ENCODE measurements at places on chromosomes 4 and X.

DNA sequence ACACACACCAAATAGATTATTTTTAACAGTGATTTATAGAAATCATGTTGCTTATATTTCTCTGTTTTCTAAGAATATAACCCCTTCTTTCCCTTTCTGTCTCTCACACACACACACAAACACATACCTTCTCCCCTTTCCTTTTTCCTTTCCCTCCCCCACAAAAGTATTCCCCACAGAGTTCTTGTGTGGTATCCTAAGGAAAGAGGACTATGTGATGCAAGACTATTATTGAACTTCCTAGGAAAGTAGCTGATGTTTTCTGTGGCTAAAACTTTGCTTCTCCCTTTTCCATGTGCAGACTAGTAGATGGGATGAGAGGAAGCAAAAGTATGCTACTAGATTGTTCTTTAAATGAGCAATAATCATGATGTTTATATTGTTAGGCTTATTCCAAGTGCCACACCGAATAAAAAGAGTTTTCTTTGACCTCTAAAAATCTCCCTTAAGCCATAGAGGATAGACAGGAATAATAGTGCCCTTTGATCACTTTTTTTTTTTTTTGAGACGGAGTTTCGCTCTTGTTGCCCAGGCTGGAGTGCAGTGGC lies 38.7 kb downstream of the CPEB2 start:
- DNase-seq: no peak

DNA sequence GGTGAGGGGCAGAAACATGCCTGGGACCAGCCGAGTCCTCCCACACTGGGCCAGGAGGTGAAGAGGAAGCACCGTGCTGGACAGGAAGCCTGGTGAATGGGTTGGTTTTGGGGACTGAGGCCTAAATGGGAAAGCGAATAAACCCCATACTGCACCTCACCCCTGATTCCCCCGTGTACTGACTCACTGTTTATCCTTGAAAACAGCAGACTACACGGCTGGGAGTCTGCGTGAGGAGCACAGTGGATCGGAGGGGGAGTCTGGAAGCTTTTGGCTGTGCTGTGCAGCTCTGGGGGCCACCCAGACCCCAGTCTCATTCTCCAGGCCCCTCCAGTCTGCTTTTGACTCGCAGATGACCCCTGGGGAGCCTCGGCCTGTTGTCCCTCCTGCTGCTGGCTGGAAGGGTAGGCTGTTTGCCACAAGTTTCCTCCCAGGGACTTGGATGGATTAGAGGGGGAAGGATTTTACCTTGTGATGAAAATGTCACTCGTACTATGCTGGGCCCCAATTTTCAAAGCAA lies 90.0 kb downstream of the PSAPL1 start:
- DNase-seq: no peak

DNA sequence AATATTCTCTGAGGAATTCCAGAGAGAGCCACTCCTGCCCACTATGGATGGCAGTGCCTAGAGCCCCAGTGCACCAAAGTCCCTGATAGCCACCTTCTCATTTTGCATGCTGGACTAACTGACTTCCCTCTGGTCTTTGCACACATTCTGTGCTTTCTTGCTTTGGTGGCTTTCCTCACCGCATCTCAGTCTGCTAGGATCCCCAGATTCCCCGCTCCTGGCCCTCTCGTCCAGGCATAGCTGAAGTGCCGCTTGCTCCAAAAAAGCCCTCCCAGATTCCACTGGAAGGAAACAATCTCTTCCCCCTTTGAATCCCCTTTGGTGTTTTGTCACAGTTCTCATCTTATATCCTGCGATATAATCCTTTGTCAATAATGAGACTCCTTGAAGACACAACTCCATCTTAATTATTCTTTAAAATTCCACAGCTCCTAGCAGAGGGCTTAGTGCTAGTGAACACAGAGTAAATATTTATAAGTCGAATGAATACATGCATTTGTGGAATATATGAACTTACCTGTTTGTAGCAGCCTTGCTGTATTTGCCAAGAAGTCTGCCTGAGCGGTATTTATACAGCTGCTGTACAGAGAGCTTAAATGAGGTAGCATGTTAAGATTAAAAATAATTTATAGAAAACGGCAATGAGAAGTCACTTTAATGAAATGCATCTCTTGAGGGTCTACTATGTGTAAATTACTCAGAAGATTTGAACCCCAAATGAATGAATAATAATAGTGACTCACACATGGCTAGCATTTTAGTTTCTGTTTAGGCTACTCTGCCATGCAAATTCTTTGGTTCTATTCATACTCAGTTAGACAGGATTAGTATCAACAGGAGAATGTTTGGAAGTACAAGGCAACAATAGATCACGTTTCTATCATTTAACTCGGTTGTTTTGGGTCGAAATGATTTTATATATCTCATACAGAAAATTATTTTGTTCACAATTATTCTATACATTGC lies 421.9 kb upstream of the TENM3 start:
- DNase-seq: no peak

- no peak for DNase-seq
Measured at GRCh38 chr4:57736781-57737180, 626.6 kb upstream of the IGFBP7 start.

- DNase-seq: no peak
Measured at GRCh38 chrX:86724277-86724676, 576.0 kb downstream of the DACH2 start.

- no peak for DNase-seq
Measured at GRCh38 chrX:29143356-29143755, 556.1 kb downstream of the IL1RAPL1 start.
